Germinal center (tissue), 1 donor: ENCODE measurements at places on chromosomes 5 and 9.

- no peak for DNase-seq
These were observed 29.4 kb downstream of the CTNNAL1 start for GRCh38 chr9:108983885-108984284.

DNA sequence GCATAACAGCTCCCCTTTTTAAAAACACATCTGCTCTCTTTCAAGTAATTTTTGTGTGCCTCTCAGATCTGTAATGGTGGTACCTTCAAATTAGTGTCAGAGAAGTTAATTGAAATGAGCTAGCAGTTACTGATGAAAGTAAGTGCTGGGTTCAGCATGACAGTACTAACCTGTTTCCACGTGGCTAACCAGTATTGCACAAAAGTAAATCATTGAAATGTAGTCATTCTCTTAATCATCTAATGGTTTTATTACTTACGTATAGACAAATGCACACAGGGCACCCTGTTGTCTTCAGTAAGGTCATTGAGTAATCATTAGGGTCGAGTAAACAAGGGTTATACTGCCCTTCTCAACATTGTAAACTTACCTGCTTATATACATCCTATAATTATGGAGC, 157.8 kb upstream of the PRR16 start:
- no peak for DNase-seq

- peak; percentile 19 for DNase-seq
These were observed 723 bp downstream of the PPP1R26 start for GRCh38 chr9:135480071-135480939.

DNA sequence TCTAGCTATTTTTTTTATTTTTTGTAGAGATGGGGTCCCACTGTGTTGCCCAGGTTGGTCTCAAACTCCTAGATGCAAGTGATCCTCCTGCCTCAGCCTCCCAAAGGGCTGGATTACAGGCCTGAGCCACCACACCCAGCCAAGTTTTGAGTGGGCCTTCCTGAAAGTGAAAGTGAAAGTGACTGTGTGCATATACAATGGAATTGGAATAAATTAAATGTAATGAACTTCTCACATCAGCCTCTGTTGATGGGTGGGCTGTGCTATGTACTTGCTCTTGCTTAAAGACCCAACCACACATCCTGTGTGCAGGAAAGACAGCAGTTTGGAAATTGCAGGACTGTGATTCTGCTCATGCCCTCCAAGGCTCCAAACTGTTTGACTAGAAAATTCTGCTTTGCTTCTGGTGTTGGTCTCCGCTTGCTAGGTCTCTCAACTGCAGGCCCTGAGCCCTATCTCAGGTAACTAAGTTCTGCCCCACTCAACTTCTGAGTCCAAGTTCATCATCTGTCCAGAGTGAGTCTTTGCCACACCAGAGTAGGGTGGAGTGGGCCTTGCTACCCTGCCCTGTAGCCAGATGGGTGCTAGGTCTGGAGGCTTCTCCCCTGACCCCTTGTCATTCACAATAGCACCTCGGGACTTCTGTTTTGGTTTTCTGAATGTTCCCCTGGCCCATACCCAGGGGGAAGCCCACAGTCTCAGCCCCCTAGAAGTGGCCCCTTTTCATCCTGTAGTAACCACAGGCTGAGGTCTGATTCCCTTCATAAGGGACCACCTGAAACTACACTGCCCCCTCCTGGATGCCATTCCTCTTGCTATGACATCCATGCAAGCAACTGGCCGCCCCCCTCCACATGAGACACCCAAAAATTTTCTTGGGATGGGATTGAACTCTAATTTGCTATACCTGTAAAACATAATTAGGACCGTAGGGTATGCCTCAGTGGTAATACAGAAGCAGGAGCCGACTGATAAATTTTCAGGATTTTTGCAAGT, 36.5 kb upstream of the RAD23B start:
- no peak for DNase-seq

DNA sequence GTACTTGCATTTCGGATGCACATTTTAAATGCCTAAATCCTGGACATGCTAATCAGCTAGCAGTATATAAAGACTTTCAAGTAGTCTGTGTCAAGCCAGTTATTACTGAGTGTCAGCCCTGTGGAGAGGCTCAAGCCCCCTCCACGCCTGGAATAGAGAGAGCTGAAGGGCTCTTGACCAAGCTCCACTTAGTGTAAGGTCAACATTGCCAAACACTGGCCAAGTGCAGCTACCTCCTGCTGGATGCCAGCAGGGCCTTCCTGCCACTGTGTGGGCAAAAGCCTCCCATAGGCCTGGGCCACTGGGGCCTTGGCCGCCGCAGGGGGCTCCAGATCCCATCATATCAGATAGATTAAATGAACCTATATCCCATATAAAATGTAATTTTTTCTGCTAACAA, 239.4 kb upstream of the PANK3 start:
- DNase-seq = no peak

DNA sequence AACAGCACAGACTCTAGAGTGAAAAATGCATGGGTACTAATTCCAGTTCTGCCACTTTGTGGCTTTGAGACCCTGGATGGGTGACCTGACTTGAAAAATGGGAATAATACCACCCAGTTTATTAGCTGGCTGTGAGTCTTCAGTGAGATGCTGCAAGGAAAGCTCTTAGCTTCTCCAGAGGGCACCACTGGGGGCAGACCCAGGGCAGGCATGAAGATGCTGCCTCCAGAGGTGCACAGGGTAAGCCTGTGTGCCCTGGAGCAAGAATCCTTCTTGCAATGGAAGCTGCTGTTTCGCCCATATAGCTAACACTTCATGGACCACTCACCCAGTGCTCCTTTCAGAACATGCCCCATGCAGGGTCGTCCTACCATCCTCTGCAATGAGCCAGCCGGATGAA, 75.7 kb downstream of the C5orf15 start:
- no peak for DNase-seq
